ENCODE measurements at places on chromosomes 7 and 10.
A peak's percentile ranks its signal among the peaks of the same experiment; 100 is the strongest.

- DNase-seq, result no peak
These were observed 7.5 kb upstream of the KMT2E start for GRCh38 chr7:105006367-105007136.

DNA sequence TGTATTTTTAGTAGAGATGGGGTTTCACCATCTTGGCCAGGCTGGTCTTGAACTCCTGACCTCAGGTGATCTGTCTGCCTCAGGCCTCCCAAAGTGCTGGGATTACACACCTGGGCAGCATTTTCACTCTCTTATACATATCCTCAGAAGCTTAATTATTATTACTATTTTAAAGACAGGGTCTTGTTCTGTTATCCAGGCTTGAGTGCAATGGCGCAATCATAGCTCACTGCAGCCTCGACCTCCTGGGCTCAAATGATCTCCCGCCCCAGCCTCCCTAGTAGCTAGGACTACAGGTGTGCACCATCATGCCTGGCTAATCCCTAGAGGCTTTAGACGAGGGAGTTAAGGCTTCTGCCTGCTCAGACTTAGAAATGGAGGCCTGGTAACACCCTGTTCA is 26.3 kb downstream of the UNC5B start:
- no peak for DNase-seq

DNA sequence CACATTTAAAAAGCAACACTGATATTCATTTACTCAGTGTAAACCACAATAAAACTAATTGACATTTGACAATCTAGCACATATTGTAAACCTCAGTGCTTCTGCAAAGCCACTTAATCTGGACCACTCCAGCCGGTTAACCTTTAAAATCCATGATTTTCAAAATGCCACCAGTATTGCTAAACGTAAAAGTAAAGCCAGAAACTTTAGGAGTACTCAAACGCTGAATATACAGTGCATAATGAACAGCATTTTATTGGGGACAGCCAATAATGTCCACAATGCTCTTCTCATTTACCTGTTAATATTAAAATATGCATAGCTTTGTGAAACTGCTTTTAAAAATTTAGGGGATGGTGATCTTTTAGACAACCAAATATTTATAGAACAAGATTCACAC is 10.8 kb downstream of the HNRNPA2B1 start:
- DNase-seq, result no peak

GRCh38 chr7:22193450-22193983 is 163.4 kb downstream of the RAPGEF5 start:
- DNase-seq, result peak; percentile 44

DNA sequence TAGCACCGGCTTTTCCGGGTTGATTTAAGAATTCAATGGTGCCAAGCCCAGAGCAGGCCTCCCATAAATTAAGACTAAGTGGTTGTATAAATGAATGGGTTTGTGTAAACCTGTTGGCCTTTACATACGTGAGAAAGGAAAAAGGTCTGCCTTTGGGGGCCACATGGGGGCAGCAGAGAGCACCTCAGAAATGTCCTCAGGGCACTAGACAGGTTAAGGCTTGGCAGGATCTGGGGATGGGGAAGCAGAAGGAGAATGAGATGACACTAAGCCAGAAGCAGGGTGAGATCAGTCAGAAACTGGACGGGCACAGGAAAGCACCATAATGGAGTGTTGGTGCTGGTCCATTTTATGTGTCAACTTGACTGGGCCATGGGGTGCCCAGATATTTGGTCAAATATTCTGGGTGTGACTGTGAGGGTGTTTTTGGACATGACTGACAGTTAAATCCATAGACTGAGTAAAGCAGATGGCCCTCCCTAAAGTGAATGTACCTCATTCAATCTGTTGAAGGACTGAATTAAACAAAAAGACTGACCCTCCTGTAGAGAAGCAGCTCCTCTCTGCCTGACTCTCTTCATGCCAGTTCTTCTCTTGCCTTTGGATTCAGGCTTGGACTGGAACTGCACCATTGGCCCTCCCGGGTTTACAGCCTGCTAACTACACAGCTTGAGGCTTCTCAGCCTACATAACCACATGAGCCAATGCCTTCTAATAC is 58.9 kb downstream of the FRMPD2 start:
- peak; percentile 42 for DNase-seq

DNA sequence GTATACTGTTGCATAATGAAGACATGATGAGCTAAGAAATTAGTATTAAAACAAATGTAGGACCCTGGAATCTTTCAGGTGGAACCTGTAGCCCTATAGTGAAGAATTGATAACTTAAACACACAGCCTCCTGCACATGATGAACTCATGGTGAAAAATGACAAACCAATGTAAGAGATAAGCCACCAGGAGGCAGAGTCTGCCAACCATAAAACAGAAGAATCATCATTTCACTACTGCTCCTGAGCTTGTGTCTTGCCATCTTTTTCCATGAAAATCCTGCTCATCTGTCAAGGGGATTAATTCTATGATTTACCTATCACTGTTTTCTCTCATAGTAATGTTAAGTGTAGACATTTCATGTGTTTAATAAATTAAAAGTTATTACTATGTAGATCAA is 363.9 kb downstream of the MALRD1 start:
- DNase-seq, result peak; percentile 26

Measured in NCI-H146 (cell line).